ENCODE measurements at places on chromosomes 6 and 20.

GRCh38 chr6:41325446-41326066 is 9.9 kb upstream of the NCR2 start:
- no peak for DNase-seq

- no peak for DNase-seq
Observed at GRCh38 chr20:61801857-61802442, 263.7 kb downstream of the TAF4 start.

GRCh38 chr6:37704066-37704465 is 6.4 kb upstream of the MDGA1 start:
- peak; percentile 49 for DNase-seq

- DNase-seq = no peak
Observed at GRCh38 chr6:154457046-154457713, 53.3 kb downstream of the CNKSR3 start.

GRCh38 chr6:133128191-133128590 is 113.0 kb upstream of the EYA4 start:
- no peak for DNase-seq

DNA sequence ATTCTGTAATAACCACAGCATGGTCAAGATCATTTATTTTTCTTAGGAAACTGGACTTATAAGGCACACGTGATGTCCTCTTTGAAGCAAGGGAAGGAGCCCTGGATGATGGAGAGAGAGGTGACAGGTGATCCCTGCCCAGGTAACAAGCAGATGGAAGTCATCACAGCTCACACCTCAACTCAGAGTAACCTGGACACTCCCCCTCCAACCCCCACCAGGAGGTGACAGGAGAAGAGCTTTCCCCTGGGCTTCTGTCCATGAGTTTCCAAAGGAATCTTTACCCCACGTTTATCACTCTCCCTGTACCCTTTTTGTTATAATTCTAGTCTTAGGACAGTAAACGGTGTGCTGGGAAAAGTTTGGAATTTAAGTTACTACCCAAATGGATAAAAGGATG is 28.4 kb downstream of the ZNF334 start:
- no peak for DNase-seq

DNA sequence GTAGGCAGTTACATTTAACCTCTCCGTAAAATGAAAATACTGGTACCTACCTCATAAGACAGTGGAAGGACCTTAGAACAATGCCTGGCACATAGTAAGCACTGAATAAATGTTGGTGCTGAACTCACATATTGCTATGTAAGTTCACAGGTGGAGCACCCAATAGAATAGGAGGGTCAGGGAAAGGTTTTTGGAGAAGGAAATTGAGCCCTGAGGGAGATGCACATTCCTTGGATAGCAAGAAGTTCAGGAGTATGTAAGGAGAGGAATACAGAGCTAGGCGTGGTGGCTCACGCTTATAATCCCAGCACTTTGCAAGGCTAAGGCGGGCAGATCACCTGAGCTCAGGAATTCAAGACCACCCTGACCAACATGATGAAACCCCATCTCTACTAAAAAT is 7.0 kb downstream of the UBE2C start:
- no peak for DNase-seq

- peak; percentile 41 for DNase-seq
Observed at GRCh38 chr6:37324131-37325033, 29.4 kb upstream of the RNF8 start.

- peak; percentile 52 for DNase-seq
Observed at GRCh38 chr6:142944124-142945048, 590 bp downstream of the HIVEP2 start.

- DNase-seq = no peak
Observed at GRCh38 chr20:16313917-16314316, 259.3 kb downstream of the KIF16B start.

DNA sequence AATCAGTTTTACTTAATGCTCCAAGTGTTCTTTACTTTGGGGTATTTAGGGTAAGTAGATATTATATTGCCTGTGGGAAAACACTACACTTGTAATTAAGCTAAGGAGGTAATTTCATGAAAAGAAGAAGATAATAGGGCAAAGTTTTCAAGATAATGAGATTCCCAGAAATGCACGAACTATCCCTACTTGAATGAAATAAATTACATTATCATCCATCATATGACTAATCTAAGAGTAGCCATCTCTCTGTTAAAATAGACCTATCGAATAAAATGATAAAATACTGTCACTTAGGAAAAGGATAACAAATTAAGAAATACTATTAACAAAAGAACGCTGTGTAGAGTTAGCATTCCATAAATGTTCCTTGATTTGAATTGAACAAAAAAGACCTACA is 135.1 kb upstream of the HDAC2 start:
- DNase-seq = no peak

DNA sequence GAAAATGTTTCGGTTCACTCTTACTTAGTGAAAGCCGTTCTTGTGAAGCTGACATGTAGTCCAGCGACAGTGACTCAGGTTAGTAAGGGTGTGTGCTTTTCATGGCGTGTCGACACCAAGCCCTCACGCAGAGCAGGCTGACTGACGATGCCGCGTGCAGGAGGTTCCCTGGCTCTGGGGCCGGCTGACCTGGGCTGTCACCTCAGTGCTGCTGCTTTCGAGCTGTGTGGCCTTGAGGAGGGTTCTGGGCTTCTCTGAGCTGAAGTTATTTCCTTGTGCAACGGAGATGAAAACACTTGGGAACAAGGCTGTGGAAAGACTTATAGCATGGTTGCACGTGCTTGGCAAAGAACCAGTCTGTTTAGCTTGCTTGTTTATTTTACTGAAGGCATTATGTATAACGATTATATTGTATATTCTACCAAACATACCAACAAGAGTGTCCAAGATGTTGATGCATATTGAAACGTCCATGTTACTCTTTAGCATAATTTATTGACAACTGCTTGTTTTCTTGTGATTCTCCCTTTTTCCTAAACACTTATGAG is 59.2 kb downstream of the PHACTR3 start:
- DNase-seq = no peak

GRCh38 chr20:43583982-43584432 is 6.7 kb upstream of the IFT52 start:
- no peak for DNase-seq

DNA sequence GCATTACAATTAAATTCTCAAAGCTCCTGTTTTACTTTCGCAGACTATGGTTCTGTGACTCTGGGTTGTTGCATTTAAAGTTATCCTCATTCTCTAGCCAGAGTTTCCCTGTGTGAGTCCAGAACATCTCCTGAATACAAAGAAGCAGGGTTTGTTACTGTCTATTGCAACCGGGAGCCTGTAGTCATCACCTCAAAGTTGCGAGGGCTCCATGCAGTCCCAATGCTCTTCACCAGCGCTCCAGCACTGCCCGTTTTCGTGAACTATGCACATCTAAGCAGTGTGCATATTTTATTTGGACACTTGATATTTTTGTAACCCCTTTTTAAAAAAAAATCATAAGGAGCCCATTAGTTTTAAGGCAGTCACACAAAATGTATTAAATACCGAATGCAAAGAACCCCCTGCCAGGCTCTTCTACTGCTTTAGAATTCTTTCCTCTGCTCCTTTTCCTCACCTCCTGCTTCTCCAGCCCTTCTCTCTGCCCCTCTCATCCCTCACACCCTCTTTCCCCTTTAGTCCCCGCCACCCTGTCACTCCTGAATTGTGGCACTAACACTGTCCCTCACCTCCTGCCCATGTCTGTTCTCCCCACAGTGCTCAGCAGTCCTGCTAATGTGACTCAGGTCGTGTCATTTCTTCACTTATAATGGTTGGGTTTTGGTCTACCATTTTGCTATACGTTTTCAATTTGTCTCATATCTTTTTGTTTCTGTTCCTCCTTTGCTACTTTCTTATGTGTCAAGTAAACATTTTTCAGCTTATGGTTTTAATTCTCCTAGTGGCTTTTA is 1.1 kb upstream of the HLA-C start:
- no peak for DNase-seq

- peak; percentile 39 for DNase-seq
Observed at GRCh38 chr6:65633501-65633900, 73.5 kb downstream of the EYS start.

DNA sequence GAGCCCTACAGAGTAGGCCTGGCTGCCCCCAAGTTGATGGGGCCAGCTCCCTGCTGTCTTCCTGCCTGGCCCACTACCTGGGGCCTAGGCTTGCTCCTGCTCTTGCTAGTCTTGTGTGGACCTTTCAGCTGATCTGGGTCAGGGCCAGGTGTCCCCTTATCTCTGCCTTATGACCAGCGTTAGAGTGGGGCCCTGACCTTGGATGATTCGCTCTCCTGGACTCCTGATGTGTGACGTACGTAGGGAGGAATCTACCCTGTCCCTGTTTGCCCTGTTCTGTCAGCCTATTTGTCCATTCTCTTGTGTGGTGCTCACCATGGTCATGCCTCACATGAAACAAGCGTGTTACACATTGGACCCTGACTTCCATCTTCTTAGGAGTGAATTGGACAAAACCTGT is 571.8 kb downstream of the QKI start:
- DNase-seq = no peak

GRCh38 chr20:22501566-22502344 is 82.6 kb downstream of the FOXA2 start:
- DNase-seq = no peak

DNA sequence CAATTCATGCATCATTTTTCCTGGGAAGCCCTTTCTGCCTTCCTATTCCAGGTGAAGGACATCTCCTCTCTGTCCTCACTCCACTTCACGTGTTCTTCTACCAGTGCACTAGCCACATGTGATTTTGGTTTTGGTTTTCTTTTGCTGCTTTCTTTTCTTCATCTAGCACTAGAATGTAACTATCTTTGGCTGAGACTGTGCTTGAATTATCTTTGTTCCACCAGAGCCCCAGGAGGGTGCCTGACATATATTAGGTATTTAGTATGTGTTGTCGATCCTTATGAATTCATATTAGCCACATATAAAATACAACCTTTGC is 79.9 kb downstream of the VGLL2 start:
- DNase-seq = no peak

- peak; percentile 62 for DNase-seq
Observed at GRCh38 chr6:148250975-148251685, 91.5 kb upstream of the SASH1 start.

GRCh38 chr6:137122612-137123011 is 50.8 kb downstream of the IL22RA2 start:
- DNase-seq = no peak

DNA sequence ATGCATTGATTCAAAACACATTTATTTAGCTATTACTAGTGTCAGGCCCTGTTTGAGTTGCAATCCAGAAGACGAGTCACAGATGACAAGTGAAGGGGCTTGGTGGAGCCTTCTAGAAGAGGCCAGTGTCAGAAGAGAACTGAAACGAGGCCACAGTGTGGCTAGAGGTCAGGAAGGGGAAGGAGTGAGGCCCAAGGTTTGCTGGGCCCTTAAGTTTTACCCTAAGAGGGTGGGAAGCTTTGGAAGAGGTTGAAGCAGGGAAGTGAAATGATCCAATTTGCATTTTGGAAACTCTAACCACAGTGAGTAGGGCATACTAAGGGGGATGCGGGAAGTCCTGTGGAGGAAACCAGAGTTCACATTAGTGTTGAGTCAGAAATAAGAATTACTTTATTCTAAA is 25.0 kb downstream of the TTK start:
- no peak for DNase-seq

DNA sequence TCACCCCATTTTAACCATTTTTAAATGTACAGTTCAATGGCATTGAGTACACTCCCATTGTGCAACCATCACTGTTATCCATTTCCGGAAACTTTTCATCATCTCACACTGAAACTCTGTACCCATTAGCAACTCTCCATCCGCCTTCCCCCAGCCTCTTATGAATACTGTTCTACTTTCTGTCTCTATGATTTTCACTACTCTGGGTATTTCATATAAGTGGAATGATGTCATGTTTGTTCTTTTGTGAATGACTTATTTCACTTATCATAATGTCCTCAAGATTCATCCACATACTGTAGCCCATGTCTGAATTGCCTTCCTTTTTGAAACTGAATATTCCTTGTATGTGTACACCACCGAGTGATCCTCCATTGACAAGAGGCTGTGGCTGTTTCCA is 92.9 kb upstream of the TOX2 start:
- no peak for DNase-seq

DNA sequence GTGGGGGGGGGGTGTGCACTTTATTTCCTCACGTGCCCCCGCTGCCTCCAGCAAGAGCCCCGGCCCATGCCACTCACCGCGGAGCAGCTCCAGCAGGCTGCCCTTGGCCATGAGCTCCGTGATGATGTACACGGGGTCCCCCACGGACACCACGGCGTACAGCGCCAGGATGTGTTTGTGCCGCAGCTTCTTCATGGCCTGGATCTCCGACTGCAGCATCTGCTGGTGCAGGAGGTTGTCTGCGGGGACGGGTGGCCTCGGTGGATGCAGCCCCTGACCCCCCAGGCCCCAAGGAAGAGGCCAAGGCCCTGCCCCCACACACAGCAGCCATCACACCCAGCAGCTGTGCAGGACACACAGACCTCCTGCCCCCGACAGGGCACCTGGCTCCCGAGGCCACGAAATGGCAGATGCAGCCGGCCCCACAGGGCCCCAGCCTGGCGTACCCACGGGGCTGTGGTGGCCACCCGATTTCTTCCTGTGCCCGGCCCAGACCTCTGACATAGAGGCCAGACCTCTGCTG is 4.7 kb downstream of the PTK6 start:
- no peak for DNase-seq

DNA sequence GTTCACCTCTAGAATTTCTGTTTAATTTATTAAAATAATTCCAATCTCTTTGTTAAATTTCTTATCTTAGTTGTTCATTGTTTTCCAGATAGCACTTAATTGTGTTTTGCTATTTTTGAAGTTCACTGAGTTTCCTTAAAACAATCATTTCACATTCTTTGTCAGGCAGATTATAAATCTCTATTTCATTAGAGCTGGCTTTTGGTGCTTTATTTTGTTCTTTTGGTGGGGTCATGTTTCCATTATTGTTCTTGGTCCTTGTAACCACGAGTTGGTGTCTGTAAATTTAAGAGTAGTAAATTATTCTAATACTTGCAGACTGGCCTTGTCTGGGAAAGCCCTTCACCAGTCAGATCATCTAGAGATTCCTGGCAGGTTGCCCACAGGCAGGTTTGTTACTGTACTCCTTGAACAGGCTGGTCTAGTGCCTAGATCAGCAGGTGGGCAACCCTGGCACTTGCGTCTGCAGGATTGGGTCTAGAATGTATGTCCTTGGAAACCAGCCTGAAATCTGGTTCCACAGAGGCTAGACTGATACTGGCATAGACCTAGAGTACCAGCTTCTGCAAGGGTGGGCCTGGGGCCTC is 110.4 kb downstream of the ADGB start:
- DNase-seq = peak; percentile 30

GRCh38 chr20:62896526-62896925 is 29.8 kb downstream of the DIDO1 start:
- DNase-seq = no peak

GRCh38 chr6:137657351-137657911 is 163.2 kb upstream of the OLIG3 start:
- peak; percentile 74 for DNase-seq

DNA sequence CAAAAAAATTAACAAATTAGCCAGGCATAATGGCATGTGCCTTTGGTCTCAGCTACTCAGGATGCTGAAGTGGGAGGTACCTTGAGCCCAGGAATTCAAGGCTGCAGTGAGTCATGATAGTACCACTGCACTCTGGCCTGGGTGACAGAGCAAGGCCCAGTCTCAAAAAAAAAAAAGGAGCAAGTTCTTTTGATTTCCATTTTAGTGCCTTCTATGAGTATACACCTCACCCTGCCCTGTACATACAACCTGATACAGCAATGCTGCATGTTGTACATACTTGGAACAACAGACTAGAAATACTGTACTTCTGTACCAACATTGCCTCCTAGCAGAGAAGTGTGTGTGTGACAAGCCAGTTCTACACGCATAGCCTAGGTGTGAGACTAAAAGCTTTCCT is 97.3 kb upstream of the CARMIL1 start:
- DNase-seq = no peak

Data from NCI-H69 (cell line).